T-helper 17 cell (primary cell): ENCODE measurements at places on chromosomes 6 and 20.

DNA sequence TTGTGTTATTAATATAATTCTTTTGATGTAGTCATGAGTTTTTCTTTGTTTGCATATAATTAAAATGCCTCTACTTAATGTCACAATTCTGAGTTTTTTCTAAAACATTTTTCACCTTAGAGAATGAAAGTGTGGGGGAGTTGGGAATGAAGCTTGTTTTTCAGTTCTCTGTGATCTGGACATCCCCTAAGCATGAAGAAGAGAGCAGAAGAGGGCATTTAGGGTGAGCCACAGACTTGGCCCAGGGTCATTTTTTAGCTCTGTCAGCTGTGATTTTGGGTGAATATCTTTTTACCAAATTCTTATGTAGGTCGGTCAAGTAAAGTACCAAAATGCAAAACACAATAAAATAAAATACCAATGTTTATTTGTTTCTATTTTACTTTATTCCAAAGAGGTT, 3.9 kb downstream of the OTOR start:
- no peak for DNase-seq
- H3K4me1 ChIP-seq, result peaks cover 2% of the 10 kb centered on the region
- no peaks in the 10 kb centered on the region for H3K36me3 ChIP-seq
- H3K4me3 ChIP-seq, result no peak overlapping the region

- no peak overlapping the region for H3K4me3 ChIP-seq
- H3K36me3 ChIP-seq, result no peaks in the 10 kb centered on the region
- no peak overlapping the region for H3K27ac ChIP-seq
- no peak for DNase-seq
These were observed 56.2 kb downstream of the TPBG start for GRCh38 chr6:82419859-82420258.

DNA sequence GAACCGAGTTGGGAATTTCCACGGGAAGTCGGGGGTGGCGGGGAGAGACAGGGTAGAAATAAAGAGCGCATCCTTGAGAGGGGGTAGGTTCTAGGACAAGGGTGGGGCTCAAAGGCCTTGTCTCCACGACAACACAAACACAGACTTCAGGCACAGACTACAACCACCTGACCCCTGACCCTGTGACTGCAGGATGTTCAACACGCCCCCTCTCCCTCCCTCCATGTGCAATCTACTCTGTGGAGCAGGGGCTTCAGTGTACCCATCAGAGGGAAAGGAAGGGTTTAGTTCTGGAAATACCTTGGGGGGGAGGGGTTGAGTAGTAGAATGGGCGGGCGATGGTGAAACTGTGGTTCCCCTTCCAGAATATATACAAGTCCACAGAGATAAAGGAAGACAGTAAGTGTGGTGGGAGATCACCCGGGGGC, 651 bp upstream of the TAPBP start:
- peak overlapping the region; percentile 99 for H3K27ac ChIP-seq
- DNase-seq, result peak; percentile 80
- H3K36me3 ChIP-seq, result peaks cover 10% of the 10 kb centered on the region
- peaks cover 56% of the 10 kb centered on the region for H3K4me1 ChIP-seq
- peak overlapping the region; percentile 97 for H3K4me3 ChIP-seq

DNA sequence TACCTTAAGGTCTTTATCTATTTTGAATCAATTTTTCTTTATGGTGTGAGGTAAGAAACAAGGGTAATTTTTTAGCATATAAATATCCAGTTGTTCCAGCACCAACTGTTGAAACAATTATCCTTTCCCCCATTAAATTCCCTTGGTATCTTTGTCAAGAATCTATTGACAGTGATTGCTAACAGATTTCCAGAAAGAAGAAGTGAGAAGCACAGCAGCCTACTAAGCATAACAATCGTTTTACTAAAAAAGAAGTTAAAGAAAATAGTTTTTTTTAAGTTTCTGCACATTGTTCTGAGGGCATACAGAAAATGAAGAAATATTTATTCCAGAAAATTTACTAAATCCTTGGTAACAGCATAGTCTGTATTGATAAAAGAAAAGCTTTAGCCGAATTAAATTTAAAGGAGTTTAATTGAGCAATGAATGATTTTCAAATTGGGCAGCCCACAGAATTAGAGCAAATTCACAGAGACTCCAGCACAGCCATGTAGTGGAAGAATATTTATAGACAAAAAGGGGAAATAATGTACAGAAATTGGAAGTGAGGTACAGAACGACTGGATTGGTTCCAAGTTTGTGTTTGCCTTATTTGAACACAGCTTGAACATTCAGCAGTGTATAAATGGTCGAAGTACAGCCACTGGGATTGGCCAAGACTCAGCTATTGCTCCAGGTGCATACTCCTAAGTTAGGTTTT, 97.9 kb upstream of the UST start:
- no peak overlapping the region for H3K4me3 ChIP-seq
- peaks cover 2% of the 10 kb centered on the region for H3K36me3 ChIP-seq
- no peak overlapping the region for H3K27ac ChIP-seq
- H3K27me3 ChIP-seq, result peaks cover 18% of the 10 kb centered on the region
- no peak for DNase-seq

DNA sequence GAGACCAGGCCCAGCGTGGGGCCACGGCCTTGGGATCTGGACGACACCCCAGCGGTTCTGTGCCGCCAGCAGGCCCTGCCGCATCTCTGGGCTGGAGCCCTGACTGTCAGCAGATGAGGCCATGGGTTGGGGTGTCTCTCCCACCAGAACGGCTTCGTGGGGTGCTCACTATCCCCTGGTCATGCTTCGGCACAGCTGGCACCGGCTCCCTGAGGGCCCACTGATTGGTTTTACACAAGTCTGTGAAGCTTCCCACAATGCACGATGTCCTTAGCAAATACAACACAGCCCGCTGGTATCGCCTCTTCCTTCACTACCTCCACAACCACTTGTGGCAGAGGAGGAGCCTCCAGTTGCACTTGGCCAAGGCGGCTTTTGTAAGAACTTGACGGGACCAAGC, 94.3 kb downstream of the THBS2 start:
- no peak overlapping the region for H3K27ac ChIP-seq
- no peaks in the 10 kb centered on the region for H3K36me3 ChIP-seq
- no peak overlapping the region for H3K4me3 ChIP-seq
- peaks cover 35% of the 10 kb centered on the region for H3K27me3 ChIP-seq
- DNase-seq, result no peak
- no peaks in the 10 kb centered on the region for H3K4me1 ChIP-seq
